ENCODE measurements at places on chromosomes 13 and 19.
A peak's percentile ranks its signal among the peaks of the same experiment; 100 is the strongest.

DNA sequence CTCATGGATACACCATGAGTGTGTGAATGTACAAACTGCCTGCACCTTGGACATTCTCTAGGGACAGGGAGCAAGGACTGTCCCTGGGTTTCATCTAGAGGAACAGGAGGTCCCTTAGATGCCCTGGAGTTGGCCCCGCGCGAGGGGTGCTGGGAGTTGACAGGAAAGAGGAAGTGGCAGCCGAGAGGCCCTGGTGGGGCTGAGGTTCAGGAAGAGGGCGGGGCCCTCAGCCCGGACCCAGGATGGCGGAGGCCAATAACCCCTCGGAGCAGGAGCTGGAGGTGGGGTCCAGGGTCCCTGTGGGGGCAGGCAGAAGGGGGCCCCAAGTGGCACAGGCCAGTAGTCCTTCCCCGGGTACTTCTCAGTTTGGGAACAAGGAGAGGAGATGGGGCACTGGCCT lies 6.9 kb downstream of the PKN1 start:
- no peak for DNase-seq

DNA sequence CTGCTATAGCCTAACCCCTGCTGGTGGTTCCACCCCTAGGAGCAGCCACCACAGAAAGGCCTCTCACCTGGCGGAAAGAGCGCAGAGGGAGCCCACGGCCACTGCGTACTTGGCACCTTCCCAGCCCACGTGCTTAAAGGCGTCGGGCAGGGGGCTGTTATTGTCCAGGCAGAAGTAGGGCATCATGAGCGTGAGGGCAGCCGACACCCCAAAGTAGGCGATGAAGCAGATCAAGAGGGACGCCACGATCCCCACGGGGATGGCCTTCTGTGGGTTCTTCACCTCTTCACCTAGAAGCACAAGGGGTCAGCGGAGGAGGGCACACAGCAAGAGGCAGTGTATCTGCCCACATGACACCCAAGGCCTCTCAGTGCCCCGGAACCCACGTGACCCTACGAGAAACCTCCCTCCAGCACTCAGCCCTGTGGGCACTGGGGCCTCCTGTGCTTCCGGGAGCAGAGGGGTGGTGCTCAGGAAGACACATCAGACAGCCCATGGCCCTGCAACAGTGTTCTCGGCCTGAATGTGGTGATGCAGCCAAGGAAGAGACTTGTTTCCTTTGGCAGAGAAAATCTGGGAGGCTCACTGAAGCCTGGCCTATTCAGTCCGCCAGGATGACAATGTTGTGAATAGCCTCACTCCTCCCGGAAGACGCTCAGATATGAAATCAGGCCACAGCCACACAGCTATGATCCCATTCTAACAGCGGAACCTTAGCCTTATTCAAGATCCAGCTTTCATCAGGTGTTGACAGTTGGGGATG lies 72.1 kb downstream of the SLC7A1 start:
- DNase-seq: peak; percentile 66

DNA sequence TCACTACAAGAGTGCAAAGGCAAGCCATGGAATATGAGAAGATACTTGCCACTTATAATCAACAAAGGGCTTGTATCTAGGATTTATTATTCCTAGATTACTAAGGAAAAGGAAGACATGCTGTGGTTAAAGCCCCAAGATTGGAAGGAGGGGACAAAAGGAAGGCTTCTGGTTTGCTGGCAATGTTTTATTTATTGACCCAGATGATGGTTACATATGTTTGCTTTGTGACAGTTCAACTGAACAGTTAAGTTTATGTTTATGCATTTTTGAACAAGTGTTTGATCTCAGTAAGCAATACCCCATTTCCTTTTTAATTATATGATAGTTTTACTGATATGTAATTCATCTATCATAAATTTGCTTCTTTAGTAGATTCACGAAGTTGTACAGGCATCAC lies 40.3 kb downstream of the CDADC1 start:
- no peak for DNase-seq

DNA sequence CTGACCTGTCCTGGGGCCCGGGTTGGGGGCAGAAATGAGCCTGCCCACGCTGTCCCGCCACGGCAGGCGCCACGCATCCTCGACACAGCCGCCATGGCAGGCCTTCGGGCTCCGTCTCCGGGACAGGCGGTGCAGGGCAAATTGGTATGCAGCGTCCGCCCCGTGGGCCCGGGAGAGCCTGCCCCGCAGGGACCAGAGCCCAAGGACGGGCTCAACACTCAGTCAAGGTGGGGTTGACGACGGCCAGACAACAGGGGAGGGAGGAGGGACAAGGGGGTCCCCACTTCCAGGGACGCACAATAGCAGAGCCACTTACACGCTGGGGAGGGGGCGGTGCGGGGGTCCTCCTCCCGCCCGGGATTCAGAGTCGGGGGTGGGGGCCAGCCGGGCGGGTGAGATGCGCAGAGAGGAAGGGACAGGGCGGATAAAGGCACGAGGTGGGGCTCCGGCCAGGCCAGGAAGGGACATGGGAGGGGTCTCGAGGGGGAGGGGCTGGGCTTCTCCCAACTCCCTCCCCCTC lies 1.2 kb downstream of the CTXN1 start:
- DNase-seq: no peak

DNA sequence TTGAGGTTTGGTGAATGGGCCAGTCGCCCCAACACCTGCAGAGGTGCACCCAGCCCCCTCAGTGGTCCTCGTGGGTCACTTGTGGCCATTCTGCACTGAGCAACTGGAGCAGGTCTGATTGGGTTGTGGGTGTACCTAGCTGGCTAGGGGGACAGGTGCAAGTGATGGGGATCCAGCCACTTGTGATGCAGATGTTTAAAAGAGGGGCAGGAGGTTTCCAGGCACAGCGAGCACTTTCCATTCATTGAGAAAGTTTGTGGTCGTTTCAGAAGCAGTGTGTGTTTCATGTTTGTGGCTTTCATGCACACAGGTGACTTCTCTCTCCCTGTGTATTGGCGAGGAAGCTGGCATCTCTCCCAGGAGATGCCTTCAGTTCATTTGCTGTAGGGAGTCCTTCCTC lies 34.7 kb downstream of the TSSK6 start:
- DNase-seq: no peak

GRCh38 chr13:44768239-44768638 lies 192.1 kb upstream of the TSC22D1 start:
- no peak for DNase-seq

DNA sequence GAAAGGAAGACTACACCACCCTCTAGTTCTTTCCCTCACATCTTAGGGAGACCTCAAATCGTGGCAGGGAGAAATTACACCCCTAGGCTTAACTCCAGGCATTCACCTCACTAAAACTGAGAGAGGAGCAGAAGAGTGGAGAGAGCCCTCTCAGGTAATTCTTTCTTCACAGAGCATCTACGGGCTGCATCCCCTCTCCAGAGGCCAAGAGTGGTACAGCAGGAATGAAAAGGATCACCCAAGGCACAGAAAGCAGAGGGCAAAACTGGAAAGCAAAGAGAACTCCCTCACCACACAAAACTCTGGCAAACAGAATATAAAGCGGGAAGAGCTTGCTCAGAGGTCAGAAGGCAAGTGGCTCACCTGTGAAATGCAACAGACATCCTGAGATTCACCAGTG lies 661.2 kb downstream of the TBC1D4 start:
- DNase-seq: no peak

- no peak for DNase-seq
Measured at GRCh38 chr13:25167382-25168174, 4.5 kb downstream of the AMER2 start.

- peak; percentile 89 for DNase-seq
Measured at GRCh38 chr13:48210178-48210577, 22.8 kb upstream of the ITM2B start.

GRCh38 chr19:48094129-48094854 lies 16.3 kb downstream of the PLA2G4C start:
- no peak for DNase-seq

GRCh38 chr19:1116726-1117581 lies 13.2 kb downstream of the GPX4 start:
- no peak for DNase-seq

DNA sequence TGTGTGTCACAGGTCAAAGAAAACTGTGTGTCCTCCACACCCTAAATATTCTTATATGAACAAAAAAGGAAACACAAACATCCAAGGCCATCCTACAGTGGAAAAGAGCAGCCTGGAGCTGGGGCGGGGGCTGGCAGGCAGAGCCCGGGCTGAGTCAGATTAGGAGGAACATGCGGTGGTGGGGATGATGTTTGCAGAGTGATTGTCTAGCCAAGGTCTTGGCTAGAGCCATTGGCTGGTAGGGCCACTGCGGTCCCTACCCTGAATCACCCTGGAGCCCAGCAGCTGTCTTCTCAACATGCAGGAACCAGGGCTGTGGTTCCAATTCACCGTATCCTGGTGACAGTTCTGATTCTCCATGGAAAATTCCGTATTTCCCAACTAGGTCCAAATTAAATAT lies 439.5 kb downstream of the FGF9 start:
- DNase-seq: no peak

DNA sequence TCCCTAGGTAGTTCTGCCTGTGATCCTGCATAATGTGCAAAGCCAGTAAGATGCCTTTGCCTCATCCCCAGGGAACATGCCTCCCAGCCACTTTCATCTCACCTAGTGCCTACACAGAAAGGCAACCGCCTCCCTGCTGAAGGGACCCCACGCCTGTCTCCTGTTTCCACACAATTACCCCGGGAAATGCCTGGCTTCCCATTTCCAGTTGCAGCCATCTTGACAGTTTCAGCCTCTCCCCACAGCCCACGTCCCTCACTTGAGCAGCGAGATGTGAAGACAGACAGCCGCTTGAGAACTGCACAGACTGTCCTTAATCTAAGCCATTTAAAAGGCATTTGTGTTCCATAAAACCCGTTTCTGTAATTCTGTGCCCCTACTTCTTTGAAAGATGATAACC lies 4.7 kb upstream of the UQCRFS1 start:
- DNase-seq: no peak

- DNase-seq: no peak
Measured at GRCh38 chr13:100208626-100209025, 119.7 kb downstream of the PCCA start.

- DNase-seq: no peak
Measured at GRCh38 chr13:111317571-111318345, 2.7 kb upstream of the TEX29 start.

- DNase-seq: peak; percentile 96
Measured at GRCh38 chr19:36182612-36183244, 30.5 kb upstream of the COX7A1 start.

- DNase-seq: no peak
Measured at GRCh38 chr19:12838886-12839756, 806 bp downstream of the MAST1 start.

- DNase-seq: no peak
Measured at GRCh38 chr19:16113727-16114126, 2.0 kb downstream of the RAB8A start.

GRCh38 chr19:29292153-29292552 lies 79.2 kb upstream of the UQCRFS1 start:
- no peak for DNase-seq

GRCh38 chr13:114115191-114115671 lies 17.2 kb downstream of the RASA3 start:
- DNase-seq: peak; percentile 89

DNA sequence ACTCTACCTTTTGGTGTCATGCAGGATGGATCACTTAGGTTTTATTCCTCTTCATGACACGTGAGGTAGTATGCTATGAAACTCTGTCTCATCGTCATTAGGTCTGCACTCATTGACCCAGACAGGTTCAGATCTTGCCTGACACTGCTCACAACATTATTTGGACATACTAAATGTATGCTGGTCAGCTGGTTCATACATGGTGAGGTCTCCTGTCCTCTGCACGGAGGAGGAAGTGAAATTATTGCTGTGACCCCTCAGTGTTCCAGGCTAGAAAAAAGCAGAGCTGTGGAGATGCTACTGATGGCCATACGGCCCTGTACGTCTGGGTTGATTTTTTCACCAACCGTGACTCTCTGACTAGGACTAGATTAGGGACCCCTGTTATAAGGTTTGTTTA lies 35.8 kb downstream of the LATS2 start:
- no peak for DNase-seq

- peak; percentile 57 for DNase-seq
Measured at GRCh38 chr13:107480130-107480529, 735.2 kb downstream of the LIG4 start.

DNA sequence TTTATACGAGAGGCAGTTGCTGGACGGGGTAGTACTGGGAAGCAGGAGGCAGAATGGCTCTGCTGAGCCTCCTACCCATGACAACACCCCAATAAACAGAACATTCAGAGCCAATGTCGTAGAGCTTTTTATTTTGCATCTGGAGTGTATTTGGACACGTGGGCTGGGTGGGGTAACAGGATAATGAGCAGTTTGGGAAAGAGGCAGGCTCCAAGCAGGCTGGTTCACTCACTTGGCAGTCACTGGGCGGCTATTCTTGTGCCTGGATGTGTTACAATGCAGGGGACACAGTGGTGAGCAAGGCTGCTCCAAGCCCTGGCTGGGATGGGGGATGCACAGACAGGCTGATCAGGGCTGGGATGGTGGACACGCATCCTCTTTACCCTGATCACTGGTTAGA lies 9.5 kb downstream of the ACTMAP start:
- no peak for DNase-seq

DNA sequence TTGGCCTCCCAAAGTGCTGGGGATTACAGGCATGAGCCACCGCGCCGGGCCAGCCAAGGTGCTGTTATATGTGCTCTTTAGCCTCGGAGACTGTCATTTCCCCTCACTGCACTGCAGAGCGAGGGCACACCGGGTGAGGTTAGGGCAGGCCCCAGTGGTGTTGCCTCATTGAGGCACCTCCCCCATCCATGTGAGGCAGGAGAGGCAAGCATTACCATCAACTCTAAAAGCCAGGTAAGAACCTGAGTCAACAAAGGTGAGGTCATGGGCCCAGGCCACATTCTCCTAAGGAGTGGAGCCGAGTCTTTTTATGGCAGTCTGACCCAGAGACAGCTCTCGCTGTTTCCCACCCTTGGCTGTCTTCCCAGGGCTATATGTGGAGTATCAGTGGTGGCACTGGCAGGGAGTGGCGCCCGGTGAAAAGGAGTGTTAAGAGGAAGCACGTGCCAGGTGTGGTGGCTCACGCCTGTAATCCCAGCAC lies 10.9 kb downstream of the B3GNT8 start:
- DNase-seq: no peak

DNA sequence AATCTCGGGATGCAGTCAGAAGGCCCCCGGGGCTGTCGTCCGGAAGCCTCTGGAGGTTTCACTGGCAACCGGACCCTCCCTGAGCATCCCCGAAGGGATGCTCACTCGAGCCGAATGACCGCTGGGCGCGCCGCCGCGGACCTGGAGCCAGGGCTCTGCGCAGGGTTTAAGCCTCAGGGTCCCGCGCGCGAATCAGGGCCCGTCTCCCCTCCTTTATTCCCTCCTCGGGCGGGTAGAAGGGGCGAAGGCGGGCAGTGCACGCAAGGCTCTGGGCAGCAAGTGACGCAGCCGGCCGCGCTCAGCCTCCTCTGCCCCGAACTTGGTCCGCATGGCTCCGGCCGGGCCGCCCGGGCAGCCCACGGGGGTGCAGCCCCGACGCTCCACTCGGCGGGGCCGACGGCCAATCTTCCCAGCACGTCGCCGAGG lies 572 bp downstream of the SHISA2 start:
- DNase-seq: peak; percentile 10

- DNase-seq: no peak
Measured at GRCh38 chr19:35759697-35760096, 1.7 kb downstream of the PROSER3 start.

- no peak for DNase-seq
Measured at GRCh38 chr13:21796066-21796465, 125.2 kb downstream of the FGF9 start.

Measured in astrocyte (in vitro differentiated cells and primary cell).